ENCODE measurements at places on chromosomes 7 and 10. TPM values are rescaled to one million over a fixed set of nuclear protein-coding genes. Genes with fewer than 3 reads are reported as not detected.

The PLA2G12B gene
- not detected for total RNA-seq

The HECTD2 gene
- 19.6 TPM for total RNA-seq

The INA gene
- not detected for total RNA-seq

DNA sequence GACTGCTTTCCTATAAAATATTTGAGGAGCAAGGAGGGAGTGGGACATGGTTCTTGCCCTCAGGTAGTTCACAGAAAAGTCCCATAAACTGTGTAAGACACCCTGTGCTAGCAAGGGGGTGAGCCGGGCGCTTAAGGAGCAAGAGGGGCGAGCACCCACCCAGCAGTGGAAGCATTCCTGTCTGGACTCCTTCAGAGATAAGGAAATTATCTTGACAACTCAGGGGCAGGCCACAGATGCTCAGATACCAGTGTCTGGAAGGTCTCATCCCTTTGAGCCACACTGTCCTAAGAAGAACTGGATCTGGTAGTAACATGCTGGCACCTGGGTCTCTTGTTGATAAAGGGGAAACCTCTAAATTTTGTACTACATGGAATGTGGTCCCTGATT is 54.1 kb downstream of the DAGLB start:
- peak overlapping the region; percentile 74 for H3K27ac ChIP-seq
- no peaks in the 10 kb centered on the region for H3K27me3 ChIP-seq
- peaks cover 29% of the 10 kb centered on the region for H3K4me1 ChIP-seq
- peaks cover 33% of the 10 kb centered on the region for H3K36me3 ChIP-seq

DNA sequence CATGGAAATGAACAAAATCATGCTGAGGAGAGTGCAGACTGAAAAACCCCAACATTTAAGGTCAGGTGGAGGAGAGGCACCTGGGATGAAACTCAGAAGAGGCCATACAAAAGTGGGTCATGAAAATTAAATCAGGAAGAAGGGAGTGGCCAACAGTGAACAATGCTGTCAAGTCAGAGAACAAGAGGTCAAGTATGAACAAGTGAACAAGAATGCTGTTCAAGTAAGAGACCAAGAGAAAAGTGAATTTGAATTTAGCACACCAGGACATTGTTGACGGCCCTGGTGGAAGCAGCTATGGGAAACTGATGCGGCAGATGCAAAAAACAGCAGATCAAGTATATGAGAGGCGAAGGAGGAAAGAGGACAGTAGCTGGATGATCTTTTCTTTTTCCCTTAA is 7.9 kb downstream of the CEP41 start:
- peaks cover 31% of the 10 kb centered on the region for H3K4me1 ChIP-seq
- H3K36me3 ChIP-seq, result no peaks in the 10 kb centered on the region
- H3K27me3 ChIP-seq, result no peaks in the 10 kb centered on the region
- DNase-seq, result peak; percentile 54

GRCh38 chr7:23472046-23472445 is 1.8 kb upstream of the IGF2BP3 start:
- H3K36me3 ChIP-seq, result no peaks in the 10 kb centered on the region
- no peak overlapping the region for H3K27ac ChIP-seq
- peaks cover 22% of the 10 kb centered on the region for H3K27me3 ChIP-seq
- H3K4me1 ChIP-seq, result peaks cover 8% of the 10 kb centered on the region

GRCh38 chr10:45034301-45034700 is 33.6 kb downstream of the ZNF22 start:
- no peaks in the 10 kb centered on the region for H3K36me3 ChIP-seq
- no peaks in the 10 kb centered on the region for H3K27me3 ChIP-seq
- H3K27ac ChIP-seq, result no peak overlapping the region
- H3K4me1 ChIP-seq, result no peaks in the 10 kb centered on the region
- no peak overlapping the region for H3K4me3 ChIP-seq

GRCh38 chr10:110755781-110756180 is 111.6 kb downstream of the RBM20 start:
- DNase-seq, result peak; percentile 57
- H3K27me3 ChIP-seq, result no peaks in the 10 kb centered on the region
- H3K4me1 ChIP-seq, result peaks cover 7% of the 10 kb centered on the region
- H3K36me3 ChIP-seq, result no peaks in the 10 kb centered on the region
- no peak overlapping the region for H3K27ac ChIP-seq

DNA sequence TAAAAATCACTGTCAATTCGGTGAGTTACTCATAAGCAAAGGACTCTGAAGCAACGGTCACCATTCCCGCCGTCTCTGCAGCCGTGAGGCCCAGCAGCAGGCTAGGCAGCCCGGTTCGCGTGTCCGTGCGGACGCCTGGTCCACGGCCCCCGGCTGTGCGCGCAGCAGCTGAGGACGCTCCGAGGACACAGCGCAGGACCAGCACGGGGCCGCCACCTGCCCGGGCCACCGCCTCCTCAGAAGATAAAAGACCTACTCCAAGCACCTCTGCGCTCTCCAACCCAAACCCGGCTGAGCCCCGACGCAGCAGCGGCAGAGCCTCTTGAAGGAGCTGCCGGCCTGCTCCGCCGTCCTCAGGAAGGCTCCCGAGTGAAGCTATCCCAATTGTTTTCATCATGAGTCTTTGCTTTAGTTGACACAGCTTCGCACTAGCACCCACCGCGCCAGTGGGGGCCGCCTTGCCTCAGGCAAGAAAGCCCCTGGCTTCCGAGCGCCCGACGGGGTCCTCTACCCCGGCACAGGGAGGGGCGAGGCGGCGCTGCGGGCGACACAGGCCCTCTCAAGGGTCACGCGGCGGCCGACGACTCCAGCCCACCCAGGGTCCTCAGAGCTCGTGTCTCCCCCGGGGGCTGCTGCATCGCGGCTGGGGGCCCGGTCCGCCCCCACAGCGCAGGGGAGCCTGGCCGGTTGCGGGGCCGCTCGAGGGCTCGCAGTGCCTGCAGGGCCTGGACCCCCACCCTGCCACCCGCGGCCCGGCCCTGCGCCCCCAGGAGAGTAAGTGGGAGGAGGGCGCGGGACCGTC is 16.9 kb upstream of the GPR146 start:
- H3K4me1 ChIP-seq, result peaks cover 4% of the 10 kb centered on the region
- peak; percentile 51 for DNase-seq
- no peaks in the 10 kb centered on the region for H3K27me3 ChIP-seq
- H3K27ac ChIP-seq, result peak overlapping the region; percentile 91
- peak overlapping the region; percentile 79 for H3K4me3 ChIP-seq

DNA sequence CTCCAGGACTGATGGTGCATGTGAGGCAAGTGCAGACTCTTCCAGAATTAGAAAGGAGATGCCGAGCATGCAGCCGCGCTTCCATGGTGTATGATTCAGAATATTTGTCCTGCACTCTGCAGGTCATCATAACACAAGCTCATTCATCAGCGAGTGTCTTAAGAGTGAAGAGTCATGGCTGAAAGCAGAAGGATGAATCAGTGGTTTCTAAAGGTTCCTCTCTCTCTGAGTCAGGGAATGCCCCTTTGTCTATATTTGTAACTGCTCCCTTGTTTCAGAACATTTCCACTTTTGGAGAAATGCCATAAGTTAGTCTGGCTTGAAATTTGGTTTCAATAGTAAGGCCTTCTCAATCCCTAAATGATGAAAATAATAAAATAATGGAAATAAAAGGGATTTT is 52.3 kb downstream of the HECW1 start:
- no peaks in the 10 kb centered on the region for H3K27me3 ChIP-seq
- peaks cover 13% of the 10 kb centered on the region for H3K4me1 ChIP-seq
- H3K36me3 ChIP-seq, result no peaks in the 10 kb centered on the region
- H3K4me3 ChIP-seq, result no peak overlapping the region
- peak overlapping the region; percentile 33 for H3K27ac ChIP-seq

- no peak overlapping the region for H3K4me3 ChIP-seq
- no peaks in the 10 kb centered on the region for H3K36me3 ChIP-seq
- no peak for DNase-seq
- H3K27me3 ChIP-seq, result no peaks in the 10 kb centered on the region
Measured at GRCh38 chr10:43211431-43212042, 55.3 kb downstream of the RASGEF1A start.
